MCF 10A (cell line): ENCODE measurements at places on chromosomes 6 and 20. TPM values are rescaled to one million over a fixed set of nuclear protein-coding genes. Genes with fewer than 3 reads are reported as not detected.

DNA sequence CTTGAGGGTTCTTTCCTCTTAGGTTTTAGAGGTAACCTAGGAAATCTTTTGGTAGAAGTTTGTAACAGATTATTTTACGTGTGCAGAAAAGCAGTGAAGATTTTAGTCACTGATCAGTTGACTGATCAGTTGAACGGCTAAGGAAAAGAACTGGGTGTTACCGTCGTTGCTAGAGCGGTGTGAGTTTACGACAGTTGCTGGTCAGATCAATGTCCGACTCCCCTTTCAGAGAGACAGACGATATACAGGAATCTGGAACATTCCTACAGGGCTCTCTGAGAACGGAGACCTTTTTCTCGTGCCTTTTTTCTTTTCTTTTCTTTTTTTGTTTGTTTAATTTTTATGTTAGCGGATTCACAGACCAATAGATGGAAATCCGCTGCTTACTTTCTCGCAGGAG, 132.1 kb upstream of the ZNF184 start:
- H3K4me3 ChIP-seq: peak overlapping the region; percentile 88
- peak overlapping the region; percentile 94 for H3K27ac ChIP-seq
- DNase-seq: peak; percentile 39
- H3K36me3 ChIP-seq: peaks cover 14% of the 10 kb centered on the region

GRCh38 chr6:714100-714499, 21.2 kb upstream of the EXOC2 start:
- no peak for DNase-seq
- no peak overlapping the region for H3K4me3 ChIP-seq
- H3K36me3 ChIP-seq: no peaks in the 10 kb centered on the region
- H3K27me3 ChIP-seq: no peaks in the 10 kb centered on the region

DNA sequence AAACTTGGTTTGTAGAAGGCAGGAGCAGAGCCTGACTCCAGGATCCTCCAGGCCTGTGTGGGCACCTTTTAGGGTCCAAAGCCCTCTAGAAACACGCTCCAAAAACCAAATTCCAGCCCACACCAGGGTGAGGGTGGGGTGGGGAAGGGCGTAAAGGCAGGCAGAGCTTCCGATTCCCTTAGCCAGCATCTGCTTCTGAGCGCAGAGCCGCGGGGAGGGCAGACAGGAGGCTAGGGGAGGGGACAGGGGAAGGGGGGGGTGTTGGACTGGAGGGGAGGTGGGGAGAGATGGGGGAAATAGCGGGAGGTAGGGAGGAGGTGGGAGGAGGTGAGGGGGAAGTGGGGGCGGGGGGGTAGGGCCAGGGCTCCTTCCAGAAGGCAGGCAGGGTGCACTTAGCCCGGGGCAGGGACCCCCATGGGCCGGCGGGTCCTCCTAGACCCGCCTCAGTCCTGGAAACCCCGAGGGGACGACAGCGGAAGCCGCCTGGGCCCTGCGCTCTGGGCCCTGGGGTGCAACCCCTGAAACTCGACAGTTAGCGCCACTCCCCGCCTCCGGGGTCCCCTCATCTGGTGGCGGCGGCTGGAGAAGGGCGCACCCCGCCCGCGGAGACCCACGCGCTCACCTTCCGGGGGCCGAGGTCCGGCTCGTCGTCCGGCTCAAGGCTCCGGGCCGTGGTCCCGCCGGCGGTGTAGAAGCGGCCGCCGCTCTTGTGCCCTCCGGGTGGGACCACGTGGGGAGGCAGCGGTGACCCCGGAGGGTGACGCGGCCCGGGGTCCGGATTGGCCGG, 22.0 kb upstream of the FRMD1 start:
- H3K27ac ChIP-seq: no peak overlapping the region
- H3K4me1 ChIP-seq: no peaks in the 10 kb centered on the region
- H3K4me3 ChIP-seq: no peak overlapping the region

DNA sequence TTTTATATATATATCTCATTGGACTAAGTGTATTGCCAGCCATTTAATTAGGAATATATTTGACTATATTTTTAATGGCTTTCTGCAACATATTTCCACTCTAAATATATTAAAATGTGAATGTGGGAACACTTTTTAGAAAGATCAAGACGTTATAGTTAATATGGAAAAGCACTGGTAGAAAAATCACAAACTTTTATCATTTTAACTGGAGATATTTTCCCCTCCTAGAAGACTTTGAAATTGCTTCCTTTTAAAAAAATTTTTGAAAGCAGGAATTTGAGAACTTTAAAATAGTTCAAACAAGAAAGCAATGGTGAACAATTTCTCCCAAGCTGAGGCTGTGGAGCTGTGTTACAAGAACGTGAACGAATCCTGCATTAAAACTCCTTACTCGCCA, at the start of gene TAAR9:
TAAR9 (plus strand) TSS at position 301 of the 400 bp plus-strand sequence; CDS start at position 314, 13 bp downstream.
- H3K27me3 ChIP-seq: peaks cover 63% of the 10 kb centered on the region
- peaks cover 6% of the 10 kb centered on the region for H3K36me3 ChIP-seq
- no peak within 1 kb of the TSS for H3K27ac ChIP-seq
- no peaks in the 10 kb centered on the region for H3K4me1 ChIP-seq
- no peak for DNase-seq
- no peak within 1 kb of the TSS for H3K4me3 ChIP-seq

- H3K36me3 ChIP-seq: no peaks in the 10 kb centered on the region
- H3K27me3 ChIP-seq: peaks cover 13% of the 10 kb centered on the region
- no peak overlapping the region for H3K27ac ChIP-seq
- H3K4me1 ChIP-seq: no peaks in the 10 kb centered on the region
- no peak overlapping the region for H3K4me3 ChIP-seq
- no peak for DNase-seq
Observed at GRCh38 chr6:115882771-115883170, 177.9 kb downstream of the FRK start.

GRCh38 chr6:150705392-150705791, 105.7 kb downstream of the PLEKHG1 start:
- no peak overlapping the region for H3K4me3 ChIP-seq
- no peak overlapping the region for H3K27ac ChIP-seq
- no peaks in the 10 kb centered on the region for H3K36me3 ChIP-seq
- H3K4me1 ChIP-seq: peaks cover 5% of the 10 kb centered on the region
- no peak for DNase-seq

- H3K4me3 ChIP-seq: no peak overlapping the region
- no peaks in the 10 kb centered on the region for H3K36me3 ChIP-seq
- H3K27ac ChIP-seq: no peak overlapping the region
- no peaks in the 10 kb centered on the region for H3K4me1 ChIP-seq
- DNase-seq: no peak
Observed at GRCh38 chr6:17226786-17227233, 54.4 kb upstream of the RBM24 start.

The ZSCAN26 gene
- 11.3 and 13.1 TPM in 2 replicates for total RNA-seq

The RNF8 gene
- 22.0 and 23.4 TPM in 2 replicates for total RNA-seq

The SSTR4 gene
- not detected in 2 replicates for total RNA-seq
